ENCODE measurements at places on chromosomes 7 and 10. TPM values are rescaled to one million over a fixed set of nuclear protein-coding genes. Genes with fewer than 3 reads are reported as not detected.

- DNase-seq, result no peak
These were observed 68.7 kb downstream of the VWA2 start for GRCh38 chr10:114307731-114308130.

GRCh38 chr10:3687510-3688081 lies 97.4 kb downstream of the KLF6 start:
- no peak for DNase-seq

DNA sequence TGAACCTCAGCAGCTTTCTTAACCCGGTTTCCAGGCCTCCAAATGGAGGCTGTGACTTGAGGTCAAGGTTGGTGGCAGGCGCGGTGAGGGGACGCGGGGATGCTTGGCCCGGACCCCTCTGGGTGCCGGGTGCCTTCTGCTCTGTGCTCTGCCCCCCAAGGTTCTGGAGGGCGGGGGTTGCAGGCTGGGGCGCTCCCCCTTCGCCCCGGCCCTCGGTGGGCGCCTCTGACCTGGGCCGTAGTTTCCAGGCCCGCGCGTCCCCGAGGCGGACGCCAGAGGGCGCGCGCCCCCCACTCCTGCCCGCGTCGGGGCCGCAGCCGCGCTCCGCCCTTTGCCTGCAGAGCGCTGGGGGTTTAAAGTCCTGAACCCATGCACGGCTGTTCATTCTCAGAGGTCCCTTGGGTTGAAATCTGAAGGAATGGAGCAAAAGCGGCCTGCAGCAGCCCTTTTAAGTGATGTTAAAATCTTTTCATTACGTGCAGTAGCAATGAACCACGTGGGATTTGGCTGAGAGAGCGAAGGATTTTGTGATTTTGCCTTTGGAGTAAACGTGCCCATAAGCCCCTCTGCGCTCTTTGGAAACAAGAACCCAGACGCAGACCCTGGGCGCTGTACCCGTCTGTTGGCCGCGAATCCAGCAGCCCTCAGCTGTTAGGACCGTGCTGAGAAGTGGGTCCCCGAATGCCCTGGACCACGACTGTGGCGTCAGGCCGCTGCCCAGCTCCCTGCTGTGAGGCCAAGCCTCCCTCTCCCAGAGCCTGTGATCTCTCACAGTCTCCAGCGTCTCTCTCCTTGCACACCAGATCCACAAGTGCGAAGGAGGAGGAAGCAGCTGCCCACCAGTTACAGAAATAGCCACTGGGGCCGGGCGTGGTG lies 135.0 kb downstream of the ACTR3B start:
- peak; percentile 71 for DNase-seq

DNA sequence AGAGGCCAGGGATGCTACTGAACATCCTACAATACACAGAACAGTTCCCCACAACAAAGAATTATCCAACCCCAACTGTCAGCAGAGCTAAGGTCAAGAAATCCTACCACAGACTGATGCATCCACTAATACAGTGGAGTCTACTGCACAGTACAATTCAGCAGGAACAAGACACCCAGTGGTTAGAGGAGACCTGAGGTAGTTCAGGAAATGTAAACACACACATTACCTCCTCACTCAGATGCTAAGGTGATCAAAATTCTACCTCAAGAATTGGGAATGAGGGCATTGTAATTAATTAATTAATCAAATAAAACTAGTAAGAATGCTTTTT lies 91.4 kb downstream of the ZFAND4 start:
- no peak for DNase-seq

DNA sequence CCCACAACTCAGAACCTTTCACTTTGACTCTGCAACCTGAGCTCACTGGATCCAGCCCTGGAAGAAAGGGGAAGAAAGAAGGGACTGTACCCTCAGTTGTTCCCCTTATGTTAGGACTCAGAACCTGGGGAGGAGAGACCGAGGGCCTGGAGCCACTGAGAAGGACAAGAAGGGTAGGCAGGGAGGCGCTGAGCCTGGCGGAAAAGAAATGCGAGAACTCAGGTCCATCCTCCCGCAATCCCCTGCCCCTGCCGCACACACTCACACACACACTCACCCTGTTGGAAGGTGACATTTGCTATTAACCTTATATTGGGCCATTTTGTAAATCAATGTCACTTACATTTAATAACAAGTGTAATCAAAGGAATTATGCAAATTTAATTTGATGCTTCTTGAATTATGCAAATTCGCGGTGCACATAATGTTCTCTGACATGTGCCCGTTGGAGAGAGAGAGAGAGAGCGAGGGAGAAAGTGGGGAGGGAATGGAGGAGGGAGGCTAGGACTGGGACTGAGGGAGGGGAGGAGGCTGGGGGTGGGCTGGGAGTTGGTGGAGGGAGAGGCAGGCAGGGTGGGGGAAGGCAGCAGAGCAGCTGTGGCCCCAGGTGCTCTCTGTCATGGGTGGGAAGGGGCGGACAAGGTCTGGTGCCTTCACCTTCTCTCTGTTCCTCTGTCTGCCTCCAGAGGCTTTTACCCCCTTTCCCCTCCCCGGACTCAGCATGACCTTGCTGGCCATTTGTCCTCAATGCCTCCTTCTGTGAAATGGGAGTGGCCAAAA lies 99.6 kb upstream of the PAX2 start:
- no peak for DNase-seq

DNA sequence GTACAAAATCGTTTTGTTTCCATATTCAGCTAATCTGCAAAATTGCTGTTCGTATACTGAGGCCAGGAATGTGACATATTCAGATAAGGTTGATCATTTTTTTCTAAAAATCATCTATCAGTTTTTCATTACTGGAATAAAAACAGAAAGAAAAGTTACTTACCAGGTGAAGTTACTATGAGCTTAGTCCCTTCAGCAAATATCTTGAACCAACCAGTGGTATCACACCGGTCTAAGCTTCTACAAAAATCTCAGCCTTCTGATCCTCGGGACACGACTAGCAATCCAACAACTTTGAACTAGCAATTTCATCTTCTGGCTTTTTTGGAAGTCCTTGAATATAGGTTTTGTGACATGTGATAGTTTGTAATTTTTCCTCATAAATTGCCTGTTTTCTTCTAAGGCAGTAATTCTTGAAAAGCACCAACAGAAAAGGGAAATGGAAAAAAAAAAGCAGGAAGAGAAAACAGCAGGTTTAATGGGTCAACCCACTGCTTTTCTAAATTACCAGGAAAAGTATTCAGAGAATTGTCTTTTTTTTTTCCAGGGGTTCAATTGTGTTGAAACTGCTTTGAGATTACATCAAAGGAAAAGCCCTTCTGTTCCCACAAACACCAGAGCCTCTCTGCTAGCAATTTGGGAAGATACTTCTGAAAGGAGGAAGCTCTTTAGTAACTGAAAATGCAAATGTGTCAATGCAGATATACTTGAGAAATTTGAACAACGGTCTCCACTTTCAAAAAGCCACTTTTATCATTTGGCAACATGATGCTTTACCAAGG lies 2.9 kb upstream of the TARP start:
- DNase-seq, result no peak

NEUROG3 gene
- total RNA-seq, result not detected

GRCh38 chr10:3420527-3421469 lies 248.2 kb upstream of the PITRM1 start:
- DNase-seq, result no peak

CRYGN gene
- under 0.01 TPM for total RNA-seq

DNA sequence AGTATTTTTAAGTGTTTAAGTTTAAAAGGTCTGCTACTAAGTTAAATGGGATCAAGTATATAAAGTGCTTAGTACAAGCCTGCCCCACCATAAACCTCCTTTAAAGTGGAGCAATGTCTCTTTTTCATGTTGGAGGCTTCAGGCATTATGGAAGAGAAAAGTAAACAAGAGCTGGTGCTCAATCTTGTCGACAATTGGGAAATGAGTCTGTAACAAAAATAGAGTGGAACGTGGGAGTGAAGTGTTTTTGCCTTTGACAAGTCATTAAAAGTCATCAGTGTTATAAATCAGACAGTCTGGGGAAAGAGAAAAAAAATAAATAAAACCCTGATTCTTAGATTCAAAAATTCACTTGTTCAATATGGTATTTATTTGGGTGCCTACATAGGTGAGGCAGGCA lies 44.7 kb downstream of the DNAJC12 start:
- DNase-seq, result no peak

DNA sequence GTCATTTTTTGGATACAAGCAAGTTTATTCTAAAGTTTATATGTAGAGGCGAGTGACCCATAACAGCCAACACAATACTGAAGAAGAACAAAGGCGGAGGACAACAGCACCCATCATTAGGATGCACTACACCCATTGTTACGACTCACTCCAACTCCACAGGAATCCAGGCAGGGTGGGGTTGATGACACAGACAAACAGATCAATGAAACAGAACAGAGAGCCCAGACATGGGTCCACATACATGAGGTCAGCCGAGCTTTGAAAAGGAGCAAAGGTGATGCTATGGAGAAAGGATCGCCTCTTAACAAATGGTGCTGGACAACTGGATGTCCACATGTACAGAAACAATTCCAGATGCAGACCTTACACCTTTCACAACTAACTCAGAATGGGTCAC lies 426.4 kb downstream of the PTPRN2 start:
- DNase-seq, result no peak

- no peak for DNase-seq
These were observed 67.0 kb downstream of the CDK6 start for GRCh38 chr7:92769394-92769699.

SORCS1 gene
- 16.7 TPM for total RNA-seq

- no peak for DNase-seq
These were observed 804 bp downstream of the BCAP29 start for GRCh38 chr7:107580716-107581383.

- no peak for DNase-seq
These were observed 379.7 kb downstream of the PHTF2 start for GRCh38 chr7:78178319-78178718.

- no peak for DNase-seq
These were observed 38.5 kb downstream of the DYNC2I1 start for GRCh38 chr7:158894825-158895224.

NPC1L1 gene
- not detected for total RNA-seq

GRCh38 chr10:14409247-14409646 lies 78.5 kb upstream of the FRMD4A start:
- DNase-seq, result no peak

DNA sequence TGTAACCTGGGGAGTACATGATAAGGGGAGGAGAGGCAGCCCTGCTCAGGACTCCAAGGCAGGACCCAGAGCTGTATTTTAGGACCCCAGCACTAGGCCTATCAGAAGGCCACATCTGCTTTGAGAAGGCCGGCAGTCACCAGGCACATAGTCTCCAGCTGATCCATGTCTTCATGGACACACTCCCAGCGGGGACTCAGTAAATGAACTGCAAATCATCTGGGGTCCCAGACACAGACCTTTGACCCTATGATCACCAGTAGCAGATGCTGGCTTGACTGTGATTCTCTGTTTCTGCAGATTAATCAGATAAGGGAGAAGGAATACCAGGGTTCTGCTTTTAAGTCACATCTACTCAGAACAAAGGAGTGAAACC lies 341.4 kb upstream of the PODXL start:
- no peak for DNase-seq

ACTL6B gene
- total RNA-seq, result 163 TPM

NKX2-3 gene
- under 0.01 TPM for total RNA-seq

LRRC18 gene
- not detected for total RNA-seq

SRRM3 gene
- total RNA-seq, result 6.1 TPM

WASHC2A gene
- total RNA-seq, result 45.2 TPM

TFPI2 gene
- 0.41 TPM for total RNA-seq

DNA sequence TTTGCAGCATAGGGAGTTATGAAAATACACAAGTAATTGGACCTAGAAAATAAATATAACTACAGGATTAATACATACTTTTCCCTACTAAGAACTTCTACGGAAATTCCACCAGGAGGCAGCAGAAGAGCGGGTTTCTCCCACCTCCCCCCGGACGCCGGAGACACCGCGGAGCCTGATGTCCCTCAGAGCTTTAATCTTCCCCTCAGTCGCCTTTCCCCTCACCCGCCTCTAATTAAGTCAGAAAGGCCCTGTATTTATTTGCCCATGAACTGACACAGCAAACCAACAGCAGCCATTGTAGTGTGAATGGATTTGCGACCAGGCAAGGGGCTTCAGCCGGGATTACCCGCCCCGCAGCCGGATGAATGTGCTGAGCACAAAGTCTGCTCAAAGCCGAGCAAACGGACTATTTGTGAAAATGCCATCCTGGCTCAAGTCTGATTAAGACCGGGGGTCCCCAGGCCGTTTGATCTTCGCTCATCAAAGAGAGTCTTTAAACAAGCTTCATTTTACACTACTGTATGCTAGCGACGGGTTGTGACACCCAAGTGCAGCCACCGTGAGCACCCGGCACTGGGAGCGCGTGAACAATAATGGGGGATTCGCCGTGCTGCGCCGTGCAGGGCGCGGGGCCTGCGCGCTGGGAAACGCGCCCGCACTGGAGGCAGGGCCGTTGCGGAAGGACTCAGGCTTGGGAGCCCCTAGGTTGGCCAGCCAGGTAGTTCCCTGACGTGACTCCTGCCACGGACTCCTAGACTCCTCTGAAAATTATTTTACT lies 5.6 kb upstream of the DKK1 start:
- peak; percentile 71 for DNase-seq

CPA4 gene
- under 0.01 TPM for total RNA-seq

NPY4R gene
- not detected for total RNA-seq

- DNase-seq, result no peak
These were observed 212.9 kb upstream of the SEMA3E start for GRCh38 chr7:83861876-83862275.

- DNase-seq, result no peak
These were observed 1.8 kb upstream of the WAPL start for GRCh38 chr10:86523348-86523747.

GRCh38 chr10:7813481-7813880 lies 4.8 kb upstream of the TAF3 start:
- DNase-seq, result no peak

- DNase-seq, result no peak
These were observed 589.5 kb downstream of the ARL4A start for GRCh38 chr7:13276977-13277376.

LRRC17 gene
- 15.5 TPM for total RNA-seq

CLDN4 gene
- total RNA-seq, result not detected

GRCh38 chr7:116403265-116403664 lies 96.3 kb upstream of the CAV2 start:
- no peak for DNase-seq

DNA sequence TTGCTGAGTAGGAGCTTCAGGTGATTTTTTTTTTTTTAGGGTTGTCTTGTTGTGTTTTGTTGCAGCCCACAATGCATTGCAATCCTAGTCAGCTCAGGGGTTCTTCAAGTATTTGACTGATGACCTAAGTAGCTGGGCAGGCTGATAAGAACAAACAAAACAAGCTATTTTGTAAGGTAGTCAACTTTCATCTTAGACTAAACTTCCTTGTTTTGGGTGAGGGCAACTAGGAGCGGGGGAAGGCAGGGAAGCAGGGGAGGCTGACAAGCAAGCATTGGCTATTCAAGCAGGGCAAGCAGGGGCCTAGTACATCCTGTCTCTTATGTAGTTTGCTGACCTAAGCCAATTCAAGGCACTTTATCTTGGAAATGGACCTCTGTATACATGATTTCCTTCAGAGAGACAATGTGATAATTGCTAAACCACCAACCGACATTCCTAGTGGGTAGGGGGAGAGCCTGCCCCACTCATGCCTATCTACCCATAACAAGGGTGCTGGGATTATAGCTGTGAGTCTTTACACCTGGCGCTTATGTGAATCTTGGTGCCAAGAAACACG lies 163.3 kb upstream of the PRKCQ start:
- DNase-seq, result no peak

CALML3 gene
- under 0.01 TPM for total RNA-seq

OR2A5 gene
- not detected for total RNA-seq
